ENCODE measurements at places on chromosomes 5 and 9.

- DNase-seq = no peak
Measured at GRCh38 chr9:81999806-82000205, 11.2 kb downstream of the SPATA31D1 start.

DNA sequence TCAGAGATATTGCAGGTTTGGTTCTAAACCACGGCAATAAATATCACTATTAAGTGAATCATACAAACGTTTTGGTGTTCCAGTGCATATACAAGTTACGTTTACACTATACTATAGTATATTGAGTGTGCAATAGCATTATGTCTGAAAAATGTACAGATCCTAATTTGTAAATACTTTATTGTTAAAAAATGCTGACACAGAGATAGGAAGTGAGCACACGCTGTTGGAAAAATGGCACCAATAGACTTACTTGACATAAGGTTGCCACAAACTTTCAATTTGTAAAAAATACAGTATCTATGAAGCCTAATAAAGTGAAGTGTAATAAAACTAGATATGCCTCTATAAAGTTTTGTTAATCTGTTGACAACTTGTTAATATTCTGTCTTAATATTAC lies 16.0 kb downstream of the CFAP90 start:
- no peak for DNase-seq

DNA sequence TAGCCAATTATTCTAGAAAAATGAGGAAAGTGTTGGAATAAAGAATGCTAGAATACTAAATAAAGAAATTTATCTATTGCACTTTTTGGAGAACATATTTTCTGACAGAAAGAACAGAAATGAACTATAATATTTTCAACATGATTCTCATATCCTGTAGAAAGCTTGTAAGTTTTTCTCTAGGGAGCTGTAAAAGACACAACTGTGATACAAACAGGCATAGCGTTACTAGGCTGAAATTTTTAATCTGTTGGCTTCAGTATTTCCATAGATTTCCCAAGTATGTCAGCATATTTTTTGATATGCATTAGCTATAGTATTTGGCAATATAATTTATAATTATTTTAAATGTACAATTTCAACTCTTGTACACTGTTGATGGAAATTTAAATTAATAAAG lies 31.3 kb downstream of the ANXA1 start:
- DNase-seq = no peak

- DNase-seq = no peak
Measured at GRCh38 chr9:109537288-109537687, 39.2 kb upstream of the PTPN3 start.

- no peak for DNase-seq
Measured at GRCh38 chr5:113089653-113090335, 113.2 kb downstream of the DCP2 start.

DNA sequence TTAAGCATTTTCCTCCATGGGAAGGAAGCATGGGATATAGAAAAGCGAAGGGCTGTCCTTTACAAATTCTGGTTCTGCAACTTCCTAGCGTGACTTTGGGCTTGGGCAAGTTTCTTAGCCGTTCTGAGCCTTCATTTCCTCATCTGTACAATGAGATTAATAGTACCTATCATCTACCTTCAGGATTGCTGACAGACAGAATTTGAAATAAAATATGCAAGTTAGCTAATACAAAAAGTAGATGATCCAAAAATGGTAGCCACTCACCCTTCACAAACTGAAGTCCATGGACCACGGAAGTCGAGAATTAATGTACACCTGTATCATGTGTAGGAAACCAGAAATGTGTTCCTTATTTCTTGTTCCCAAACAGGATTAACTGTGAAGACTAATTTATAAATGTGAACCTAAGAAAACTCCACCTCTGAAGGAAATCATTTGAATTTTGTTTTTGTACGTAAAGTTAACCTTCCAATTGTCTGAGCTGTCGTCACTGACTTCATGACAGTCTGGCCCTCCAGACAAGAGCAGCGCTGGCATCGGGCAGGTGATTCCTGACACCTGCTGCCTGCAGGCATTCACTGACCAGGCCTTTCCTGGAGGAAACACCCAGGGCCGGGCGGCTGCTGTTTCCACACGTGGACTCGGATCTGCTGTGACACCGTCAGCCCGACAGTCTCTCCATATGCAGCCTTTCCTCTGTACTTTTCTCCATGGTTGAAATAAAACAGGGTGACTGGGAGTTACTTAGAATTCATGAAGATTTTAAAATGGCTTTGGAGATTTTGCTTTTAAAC lies 63.4 kb downstream of the PSMB7 start:
- no peak for DNase-seq

- no peak for DNase-seq
Measured at GRCh38 chr5:176697934-176698538, 50.8 kb downstream of the TSPAN17 start.
